ENCODE measurements at places on chromosomes 16 and 17. TPM values are rescaled to one million over a fixed set of nuclear protein-coding genes. Genes with fewer than 3 reads are reported as not detected.

DNA sequence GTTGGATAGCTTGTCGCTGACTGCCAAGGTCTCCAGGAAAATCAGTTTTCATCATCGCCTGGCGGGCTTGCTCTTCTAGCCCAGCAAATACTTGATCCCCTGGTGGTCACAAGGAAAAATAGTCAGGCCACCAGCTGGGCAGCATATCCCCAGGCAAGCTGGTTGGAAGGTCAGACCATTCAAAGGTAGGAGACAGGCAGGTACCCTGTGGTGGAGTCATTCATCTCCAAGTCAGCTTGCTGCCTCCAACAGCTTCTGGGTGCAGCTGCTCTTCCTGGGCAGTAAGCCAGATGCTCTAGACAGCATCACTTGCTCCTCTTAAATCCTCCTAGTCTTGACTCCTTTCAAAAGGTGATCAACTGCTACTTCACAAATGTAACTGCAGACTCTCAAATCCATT is 16.0 kb downstream of the ZNF821 start:
- no peak for DNase-seq
- H3K4me3 ChIP-seq: no peak overlapping the region
- H3K27me3 ChIP-seq: no peaks in the 10 kb centered on the region
- H3K36me3 ChIP-seq: no peaks in the 10 kb centered on the region

DNA sequence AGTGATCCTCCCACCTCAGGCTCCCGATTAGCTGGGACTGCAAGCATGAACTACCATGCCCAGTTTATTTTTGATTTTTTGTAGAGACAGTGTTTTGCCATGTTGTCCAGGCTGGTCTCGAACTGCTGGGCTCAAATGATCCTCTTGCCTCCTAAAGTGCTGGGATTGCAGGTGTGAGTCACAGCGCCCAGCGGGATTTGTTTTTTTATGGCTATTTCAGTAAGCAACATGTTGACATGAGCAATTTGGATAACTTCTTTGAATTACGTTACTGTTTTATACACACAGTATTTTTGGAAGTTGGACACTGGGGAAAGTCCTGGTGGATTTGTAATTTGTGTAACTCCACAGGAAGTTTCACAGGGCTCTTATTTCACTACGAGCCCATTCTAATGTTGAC is 18.5 kb upstream of the RHOT1 start:
- H3K27ac ChIP-seq: no peak overlapping the region
- H3K4me3 ChIP-seq: no peak overlapping the region
- no peak for DNase-seq

GRCh38 chr17:64471440-64471839 is 22.5 kb downstream of the MILR1 start:
- no peak for DNase-seq
- peaks cover 2% of the 10 kb centered on the region for H3K4me1 ChIP-seq
- no peaks in the 10 kb centered on the region for H3K27me3 ChIP-seq
- H3K4me3 ChIP-seq: no peak overlapping the region

DNA sequence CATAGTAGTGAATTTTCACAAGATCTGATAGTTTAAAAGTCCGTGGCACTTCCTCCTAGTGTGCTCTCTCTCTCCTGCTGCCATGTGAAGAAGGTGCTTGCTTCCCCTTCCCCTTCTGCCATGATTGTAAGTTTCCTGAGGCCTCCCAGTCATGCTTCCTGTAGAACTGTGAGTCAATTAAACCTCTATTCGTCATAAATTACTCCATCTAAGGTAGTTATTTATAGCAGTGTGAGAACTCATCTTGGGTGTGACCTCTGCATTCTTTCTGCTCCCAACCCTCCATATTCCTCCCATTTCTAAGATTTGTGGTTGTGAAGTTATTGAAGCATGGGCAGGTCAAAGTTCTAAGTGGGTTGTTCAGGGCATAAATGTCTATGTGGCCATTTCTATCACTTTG is 62.1 kb upstream of the ADAMTS18 start:
- H3K4me3 ChIP-seq: no peak overlapping the region
- H3K4me1 ChIP-seq: no peaks in the 10 kb centered on the region
- DNase-seq: no peak
- H3K36me3 ChIP-seq: no peaks in the 10 kb centered on the region

NOL11 gene
- total RNA-seq: 118 TPM

Data from HCT116 (cell line).